ENCODE measurements at places on chromosomes 6 and 20.

GRCh38 chr6:25014791-25015560 is 79.2 kb upstream of the RIPOR2 start:
- DNase-seq, result no peak
- peaks cover 14% of the 10 kb centered on the region for H3K27me3 ChIP-seq
- H3K27ac ChIP-seq, result peak overlapping the region; percentile 81
- no peaks in the 10 kb centered on the region for H3K36me3 ChIP-seq
- H3K4me1 ChIP-seq, result peaks cover 24% of the 10 kb centered on the region

- no peak overlapping the region for H3K4me3 ChIP-seq
- no peak overlapping the region for H3K27ac ChIP-seq
- H3K36me3 ChIP-seq, result peaks cover 11% of the 10 kb centered on the region
- DNase-seq, result no peak
- H3K27me3 ChIP-seq, result no peaks in the 10 kb centered on the region
- peaks cover 28% of the 10 kb centered on the region for H3K4me1 ChIP-seq
Observed at GRCh38 chr6:16660157-16660497, 101.1 kb downstream of the ATXN1 start.

DNA sequence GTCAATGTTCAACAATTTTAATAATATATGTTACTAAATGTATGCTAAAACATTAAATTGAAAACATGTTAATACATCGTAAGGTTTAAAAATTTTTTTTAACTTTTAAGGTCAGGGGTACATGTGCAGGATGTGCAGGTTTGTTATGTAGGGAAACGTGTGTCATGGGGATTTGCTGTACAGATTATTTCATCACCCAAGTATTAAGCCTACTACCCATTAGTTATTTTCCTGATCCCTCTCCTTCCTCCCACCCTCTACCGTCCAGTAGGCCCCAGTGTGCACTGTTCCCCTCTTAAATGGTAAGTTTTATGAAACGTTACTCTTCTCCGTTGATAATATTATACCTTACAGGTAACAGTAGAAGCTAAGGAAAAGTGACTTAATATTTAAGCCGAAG is 15.8 kb downstream of the PDE7B start:
- no peak for DNase-seq
- no peak overlapping the region for H3K4me3 ChIP-seq
- H3K36me3 ChIP-seq, result no peaks in the 10 kb centered on the region
- no peak overlapping the region for H3K27ac ChIP-seq
- no peaks in the 10 kb centered on the region for H3K4me1 ChIP-seq
- H3K27me3 ChIP-seq, result no peaks in the 10 kb centered on the region

- no peak for DNase-seq
- H3K27me3 ChIP-seq, result peaks cover 6% of the 10 kb centered on the region
- peak overlapping the region; percentile 85 for H3K27ac ChIP-seq
- peak overlapping the region; percentile 6 for H3K4me3 ChIP-seq
- peaks cover 85% of the 10 kb centered on the region for H3K4me1 ChIP-seq
Observed at GRCh38 chr6:167668019-167668753, 158.5 kb upstream of the AFDN start.

DNA sequence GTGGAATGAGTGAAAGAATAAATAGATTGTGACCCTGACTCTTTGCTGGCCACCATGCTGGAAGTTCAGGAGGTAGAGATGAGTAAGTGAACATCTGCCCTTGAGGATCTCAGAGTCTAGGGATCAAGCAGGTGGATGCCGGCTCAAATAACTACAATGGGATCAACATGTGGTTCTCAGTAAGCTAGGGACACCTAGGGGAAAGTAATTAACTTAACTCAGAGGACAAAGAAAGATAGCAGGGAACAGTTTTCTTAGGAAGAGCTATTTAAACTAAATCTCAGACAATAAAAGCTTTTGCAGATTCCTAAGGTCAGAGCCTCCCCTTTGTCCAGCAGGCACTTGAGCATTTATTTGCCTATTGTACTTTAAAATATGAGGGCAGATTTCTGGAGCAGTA is 29.1 kb downstream of the SLC13A3 start:
- DNase-seq, result no peak
- no peak overlapping the region for H3K27ac ChIP-seq
- peaks cover 9% of the 10 kb centered on the region for H3K36me3 ChIP-seq
- H3K27me3 ChIP-seq, result peaks cover 7% of the 10 kb centered on the region

- no peaks in the 10 kb centered on the region for H3K4me1 ChIP-seq
- H3K27me3 ChIP-seq, result peaks cover 5% of the 10 kb centered on the region
Observed at GRCh38 chr6:134750669-134751068, 199.2 kb downstream of the ALDH8A1 start.

DNA sequence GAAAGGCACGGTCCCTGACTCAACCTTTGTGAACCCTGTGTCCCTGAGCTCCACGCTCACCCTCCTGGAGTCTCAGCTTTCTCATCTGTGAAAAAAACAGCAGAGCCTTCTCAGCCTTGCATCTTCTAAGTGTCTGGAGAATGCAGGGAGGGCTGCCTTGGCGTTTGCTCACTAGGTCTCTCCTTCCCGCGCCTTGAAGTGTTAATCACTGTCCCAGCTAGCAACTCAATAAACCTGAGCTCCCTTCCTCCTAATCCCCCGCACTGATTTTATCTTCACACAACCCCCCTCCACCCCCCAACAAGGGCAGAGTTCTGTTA is 34.9 kb upstream of the FOXC1 start:
- H3K27ac ChIP-seq, result peak overlapping the region; percentile 99
- peaks cover 20% of the 10 kb centered on the region for H3K36me3 ChIP-seq
- peaks cover 71% of the 10 kb centered on the region for H3K4me1 ChIP-seq
- peak overlapping the region; percentile 38 for H3K4me3 ChIP-seq
- DNase-seq, result no peak
- H3K27me3 ChIP-seq, result peaks cover 9% of the 10 kb centered on the region

DNA sequence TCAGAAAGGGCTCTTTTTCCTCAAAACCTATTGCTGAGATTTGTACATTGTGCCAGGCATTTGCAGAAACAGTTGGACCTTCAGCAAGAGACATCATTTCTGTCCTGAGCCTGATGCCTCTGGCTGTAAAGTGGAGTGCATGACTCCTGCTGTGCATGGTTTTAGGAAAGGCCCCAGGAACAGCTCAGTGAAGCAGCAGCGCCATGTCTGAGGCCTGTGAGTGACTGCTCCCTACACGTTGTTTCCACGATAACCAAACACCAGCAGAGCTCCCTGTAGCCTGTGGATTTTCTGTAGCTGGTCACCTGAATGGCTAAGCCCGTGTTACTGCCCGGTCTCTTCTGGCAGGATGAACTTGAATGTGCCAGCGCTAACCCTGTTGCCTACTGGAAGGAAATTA is 232.5 kb downstream of the TFAP2C start:
- H3K4me3 ChIP-seq, result no peak overlapping the region
- peaks cover 14% of the 10 kb centered on the region for H3K27me3 ChIP-seq
- H3K36me3 ChIP-seq, result no peaks in the 10 kb centered on the region
- DNase-seq, result no peak
- no peak overlapping the region for H3K27ac ChIP-seq
- peaks cover 60% of the 10 kb centered on the region for H3K4me1 ChIP-seq

DNA sequence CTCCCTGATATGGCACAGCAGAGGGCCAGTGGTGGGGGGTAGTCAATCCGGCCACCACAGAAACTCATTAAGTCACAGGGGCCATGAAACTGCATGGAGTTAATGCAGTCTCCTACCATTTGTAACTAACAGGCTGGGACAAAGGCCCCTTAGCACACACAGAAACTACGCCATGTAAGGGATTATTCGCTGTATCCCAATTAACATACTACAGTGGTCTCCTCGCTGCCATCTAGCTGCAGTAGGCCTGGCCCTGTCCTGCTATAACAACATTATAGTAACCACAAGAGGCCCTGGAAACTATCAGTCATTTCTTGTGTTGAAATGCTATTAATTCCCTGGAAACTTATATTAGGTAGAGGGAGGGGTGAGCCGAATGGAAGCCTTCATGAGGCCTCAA is 72.3 kb upstream of the CCN2 start:
- no peak overlapping the region for H3K27ac ChIP-seq
- DNase-seq, result no peak
- H3K27me3 ChIP-seq, result no peaks in the 10 kb centered on the region
- no peaks in the 10 kb centered on the region for H3K36me3 ChIP-seq

GRCh38 chr20:39850246-39850645 is 838.8 kb downstream of the MAFB start:
- H3K27me3 ChIP-seq, result peaks cover 4% of the 10 kb centered on the region
- no peak overlapping the region for H3K4me3 ChIP-seq

GRCh38 chr6:32109114-32109764 is at the start of gene TNXB:
Gene TNXB (minus strand): TSS chr6:32109338. CDS start chr6:32098198, 11,140 bp downstream.
- DNase-seq, result no peak
- H3K27ac ChIP-seq, result no peak within 1 kb of the TSS
- H3K27me3 ChIP-seq, result peaks cover 62% of the 10 kb centered on the region
- no peaks in the 10 kb centered on the region for H3K36me3 ChIP-seq

DNA sequence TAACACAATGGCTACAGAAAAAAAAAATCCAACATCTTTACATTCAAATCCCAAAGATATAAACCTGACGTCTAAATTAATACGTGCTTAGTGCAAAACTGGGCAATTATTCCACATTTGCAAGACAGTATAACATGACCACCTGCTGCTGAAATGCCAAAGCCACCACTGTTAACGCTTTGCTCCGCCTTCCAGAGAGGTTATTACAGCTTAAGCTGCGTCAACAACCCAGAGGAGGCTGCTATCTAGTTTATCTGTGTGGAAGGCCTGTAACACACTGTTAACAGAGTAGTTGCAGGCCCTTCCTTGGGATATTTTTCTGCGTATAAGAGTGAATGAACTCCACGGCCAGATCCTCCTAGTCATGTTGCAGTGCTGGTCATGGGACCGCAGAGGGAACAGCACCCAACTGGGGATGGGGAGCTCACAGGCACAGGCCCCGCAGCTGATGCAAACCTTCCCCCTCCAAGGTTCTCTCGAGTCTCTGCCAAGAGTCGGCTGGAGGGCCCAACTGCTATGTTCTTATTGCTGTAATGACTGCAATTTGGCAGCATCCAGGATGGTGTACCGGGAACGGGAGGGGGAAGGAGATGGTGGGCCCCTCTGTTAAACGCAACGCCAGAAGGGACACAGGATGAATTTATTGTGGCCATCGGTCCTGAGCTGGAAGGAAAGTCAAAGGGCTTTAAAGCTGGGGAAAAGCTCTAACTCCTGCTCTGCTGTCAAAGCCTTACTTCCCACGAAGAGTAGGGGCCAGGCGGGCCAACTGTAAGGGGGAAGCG is 993 bp upstream of the NCOA7 start:
- peak; percentile 24 for DNase-seq
- peak overlapping the region; percentile 87 for H3K4me3 ChIP-seq
- no peaks in the 10 kb centered on the region for H3K36me3 ChIP-seq
- H3K27ac ChIP-seq, result peak overlapping the region; percentile 95
- peaks cover 3% of the 10 kb centered on the region for H3K27me3 ChIP-seq

GRCh38 chr6:27312146-27312949 is at the start of gene POM121L2:
Gene POM121L2 (minus strand): TSS chr6:27312273. CDS start chr6:27312170, 103 bp downstream.
- peaks cover 82% of the 10 kb centered on the region for H3K27me3 ChIP-seq
- peak; percentile 74 for DNase-seq
- H3K27ac ChIP-seq, result no peak within 1 kb of the TSS
- H3K4me1 ChIP-seq, result no peaks in the 10 kb centered on the region
- H3K4me3 ChIP-seq, result peak within 1 kb of the TSS; percentile 87

GRCh38 chr6:96975852-96976251 is 51.3 kb downstream of the KLHL32 start:
- H3K27ac ChIP-seq, result no peak overlapping the region
- no peaks in the 10 kb centered on the region for H3K4me1 ChIP-seq
- H3K27me3 ChIP-seq, result no peaks in the 10 kb centered on the region
- H3K4me3 ChIP-seq, result no peak overlapping the region

GRCh38 chr20:61977419-61977786 is 88.3 kb downstream of the TAF4 start:
- DNase-seq, result no peak
- peaks cover 26% of the 10 kb centered on the region for H3K36me3 ChIP-seq
- H3K27me3 ChIP-seq, result no peaks in the 10 kb centered on the region
- H3K27ac ChIP-seq, result peak overlapping the region; percentile 77
- H3K4me3 ChIP-seq, result no peak overlapping the region
- peaks cover 40% of the 10 kb centered on the region for H3K4me1 ChIP-seq

DNA sequence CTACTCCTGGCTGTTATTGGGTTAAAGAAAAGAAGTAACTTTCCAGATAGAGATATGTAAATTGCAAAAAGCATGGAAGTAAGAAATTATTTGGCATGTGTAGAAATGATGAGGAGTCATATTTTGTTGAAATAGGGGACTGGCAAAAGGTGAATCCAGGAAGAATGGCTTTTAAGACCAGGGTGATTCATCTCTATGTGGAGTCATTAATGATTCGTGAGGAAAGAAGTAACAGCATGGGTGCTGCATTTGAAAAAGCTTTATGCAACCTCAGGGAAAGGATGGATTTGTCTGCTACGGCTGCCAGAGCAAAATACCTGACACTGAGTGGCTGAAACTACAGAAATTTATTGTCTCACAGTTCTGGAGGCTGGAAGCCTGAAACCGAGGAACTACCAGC is 14.8 kb upstream of the SYNE1 start:
- H3K36me3 ChIP-seq, result no peaks in the 10 kb centered on the region
- H3K4me3 ChIP-seq, result no peak overlapping the region
- H3K27me3 ChIP-seq, result peaks cover 3% of the 10 kb centered on the region
- no peak for DNase-seq

- peaks cover 5% of the 10 kb centered on the region for H3K36me3 ChIP-seq
- H3K27me3 ChIP-seq, result no peaks in the 10 kb centered on the region
- H3K4me3 ChIP-seq, result no peak overlapping the region
- H3K4me1 ChIP-seq, result no peaks in the 10 kb centered on the region
- H3K27ac ChIP-seq, result no peak overlapping the region
Observed at GRCh38 chr6:137845460-137845859, 21.6 kb upstream of the TNFAIP3 start.

DNA sequence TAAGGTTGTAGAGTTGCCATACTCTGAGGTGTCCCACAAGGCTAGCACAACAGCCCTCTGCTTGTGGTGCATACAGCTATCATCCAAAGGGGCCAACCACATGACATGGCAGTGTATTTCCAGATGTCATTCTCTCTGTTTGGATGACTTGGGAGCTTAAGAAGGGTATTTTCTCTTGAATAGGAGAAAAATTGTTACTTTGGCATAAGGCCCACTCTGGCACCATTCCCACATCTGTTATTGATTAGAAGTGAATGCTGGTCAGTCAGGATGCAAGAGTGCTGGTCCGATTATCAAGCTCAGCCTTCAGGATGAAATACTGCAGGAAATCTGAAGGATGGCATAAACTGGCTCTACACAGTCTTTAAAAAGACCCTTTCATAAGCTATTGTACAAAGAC is 83.6 kb upstream of the C20orf144 start:
- H3K27ac ChIP-seq, result peak overlapping the region; percentile 75
- H3K4me3 ChIP-seq, result no peak overlapping the region
- peaks cover 9% of the 10 kb centered on the region for H3K36me3 ChIP-seq
- no peak for DNase-seq

GRCh38 chr6:116530436-116530835 is 15.0 kb downstream of the TRAPPC3L start:
- H3K27ac ChIP-seq, result no peak overlapping the region
- peaks cover 49% of the 10 kb centered on the region for H3K4me1 ChIP-seq
- H3K36me3 ChIP-seq, result no peaks in the 10 kb centered on the region
- no peak for DNase-seq
